ENCODE measurements at places on chromosomes 16 and 17.

GRCh38 chr17:77571155-77571981 is 387.1 kb upstream of the TNRC6C start:
- DNase-seq, result peak; percentile 43

GRCh38 chr16:1188432-1189189 is 35.7 kb downstream of the CACNA1H start:
- peak; percentile 76 for DNase-seq

GRCh38 chr16:3879887-3880564 is 487 bp downstream of the CREBBP start:
- DNase-seq, result peak; percentile 79

GRCh38 chr16:59067205-59067604 is 333.1 kb upstream of the GOT2 start:
- no peak for DNase-seq

DNA sequence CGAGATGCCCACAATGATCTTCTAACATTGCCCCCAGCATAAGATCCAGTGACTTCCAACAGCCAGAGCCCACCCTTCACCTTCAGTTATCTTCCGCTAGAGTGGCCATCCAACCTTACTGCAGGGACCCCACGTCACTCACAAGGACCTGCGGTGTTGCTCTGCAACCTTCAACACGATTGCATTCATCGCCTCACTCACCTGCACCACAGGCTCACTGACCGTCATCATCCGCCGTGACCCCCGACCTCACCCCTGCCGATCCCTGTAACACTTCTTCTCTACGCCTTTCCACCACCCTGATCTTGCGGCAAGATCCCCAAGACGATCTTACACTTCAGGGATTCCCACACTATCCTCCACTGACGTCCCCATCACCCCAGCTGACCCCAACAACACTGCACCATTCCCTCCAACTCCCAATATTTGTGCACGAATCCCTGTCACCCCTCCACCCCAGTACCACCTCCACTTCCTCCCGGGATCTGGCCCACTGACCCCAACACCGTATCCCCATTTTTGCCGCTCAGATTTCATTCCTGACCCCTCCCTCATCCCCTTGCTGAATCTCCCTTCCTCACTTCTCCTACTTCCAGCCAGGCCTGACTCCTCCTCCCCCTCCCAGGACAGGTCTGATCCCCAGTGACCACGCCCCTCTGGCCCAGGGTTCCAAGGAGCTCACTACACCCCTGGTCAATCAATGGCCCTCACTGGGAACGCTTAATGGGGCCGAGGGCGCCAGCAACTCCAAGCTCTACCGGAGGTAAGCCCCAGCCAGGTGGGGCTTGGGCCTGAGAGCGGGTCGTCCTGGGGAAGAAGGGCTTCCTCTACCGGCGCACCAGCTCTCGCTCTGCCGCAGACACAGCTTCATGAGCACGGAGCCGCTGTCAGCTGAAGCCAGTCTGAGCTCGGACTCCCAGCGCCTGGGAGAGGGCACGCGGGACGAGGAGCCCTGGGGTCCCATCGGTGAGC is 7.6 kb downstream of the RUNDC3A start:
- peak; percentile 56 for DNase-seq

DNA sequence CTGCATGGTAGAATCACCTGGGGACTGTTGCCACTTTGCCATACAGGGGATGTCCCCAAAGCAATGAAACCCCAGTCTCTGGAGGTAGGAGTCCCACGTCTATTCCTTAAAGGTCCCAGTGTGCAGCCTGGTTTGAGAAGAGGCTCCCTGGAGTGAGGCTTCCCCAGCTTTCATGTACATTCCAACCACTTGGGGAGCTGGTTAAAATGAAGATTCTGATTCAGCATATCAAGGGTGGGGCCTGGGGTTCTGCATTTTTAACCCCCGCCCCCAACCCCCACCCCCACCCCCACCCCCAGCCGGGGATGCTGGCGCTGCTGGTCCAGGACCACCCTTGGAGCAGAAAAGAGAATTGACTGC is 241.2 kb downstream of the FOXL1 start:
- no peak for DNase-seq

DNA sequence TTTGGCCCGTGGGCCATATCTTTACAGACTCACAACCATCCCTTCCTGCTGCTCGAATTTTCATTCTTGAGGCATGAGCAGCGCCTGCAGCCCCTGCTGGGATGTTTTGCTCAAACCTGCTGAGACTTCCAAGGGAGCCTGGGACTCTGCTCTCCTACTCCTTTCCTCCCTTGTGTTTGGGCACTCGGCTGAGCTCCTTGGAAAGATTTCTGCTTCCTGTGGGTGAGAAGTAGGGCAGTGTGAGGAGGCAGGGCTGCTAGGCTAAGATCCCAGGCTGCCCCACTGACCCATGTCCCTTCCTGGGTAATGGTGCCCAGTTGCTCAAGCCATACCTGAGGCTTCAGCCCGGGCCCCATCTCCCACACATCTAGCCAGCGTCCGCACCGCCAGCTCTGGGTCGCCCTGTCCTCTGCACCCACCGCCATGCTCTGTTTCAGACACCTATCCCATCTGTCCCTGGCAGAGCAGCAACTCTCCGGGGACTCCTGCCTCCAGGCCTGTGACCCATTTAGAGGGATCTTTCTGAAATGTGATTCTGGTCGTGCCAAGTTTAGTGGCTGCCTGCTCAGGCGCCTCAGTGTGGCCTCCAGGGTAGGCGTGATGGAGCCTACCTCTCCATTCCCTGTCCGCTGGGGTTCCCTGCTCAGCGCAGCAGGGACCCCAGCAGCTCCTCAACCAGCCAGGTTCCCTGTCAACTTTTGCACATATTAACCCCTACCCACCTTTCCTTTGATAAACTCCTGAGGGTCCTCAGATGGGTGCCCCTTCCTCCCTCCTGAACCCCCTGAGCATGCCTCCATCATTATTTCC is 190.1 kb downstream of the CCDC182 start:
- DNase-seq, result no peak

GRCh38 chr17:69046121-69046807 is 14.5 kb downstream of the ABCA9 start:
- DNase-seq, result peak; percentile 47

DNA sequence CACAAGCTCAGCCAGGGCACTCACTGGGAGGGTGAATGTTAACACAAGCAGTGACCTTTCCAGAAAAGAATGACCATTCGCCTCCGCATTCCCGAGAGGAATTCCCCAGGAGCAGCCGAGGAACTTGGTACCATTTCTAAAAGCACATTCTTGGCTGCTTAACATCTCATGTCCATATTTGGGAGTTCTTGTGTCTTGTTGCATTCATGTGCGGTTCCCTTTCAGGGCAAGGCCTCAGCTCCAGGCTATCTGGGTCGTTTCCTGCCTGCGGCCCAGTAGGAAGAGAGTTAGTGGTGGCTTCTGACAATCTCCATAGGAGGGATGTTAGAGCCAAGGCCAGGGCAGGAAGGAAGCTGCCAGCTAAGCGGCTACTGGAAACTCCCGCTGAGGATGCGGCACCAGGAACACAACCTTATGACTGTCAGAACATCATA is 27.8 kb upstream of the MEAK7 start:
- DNase-seq, result no peak

DNA sequence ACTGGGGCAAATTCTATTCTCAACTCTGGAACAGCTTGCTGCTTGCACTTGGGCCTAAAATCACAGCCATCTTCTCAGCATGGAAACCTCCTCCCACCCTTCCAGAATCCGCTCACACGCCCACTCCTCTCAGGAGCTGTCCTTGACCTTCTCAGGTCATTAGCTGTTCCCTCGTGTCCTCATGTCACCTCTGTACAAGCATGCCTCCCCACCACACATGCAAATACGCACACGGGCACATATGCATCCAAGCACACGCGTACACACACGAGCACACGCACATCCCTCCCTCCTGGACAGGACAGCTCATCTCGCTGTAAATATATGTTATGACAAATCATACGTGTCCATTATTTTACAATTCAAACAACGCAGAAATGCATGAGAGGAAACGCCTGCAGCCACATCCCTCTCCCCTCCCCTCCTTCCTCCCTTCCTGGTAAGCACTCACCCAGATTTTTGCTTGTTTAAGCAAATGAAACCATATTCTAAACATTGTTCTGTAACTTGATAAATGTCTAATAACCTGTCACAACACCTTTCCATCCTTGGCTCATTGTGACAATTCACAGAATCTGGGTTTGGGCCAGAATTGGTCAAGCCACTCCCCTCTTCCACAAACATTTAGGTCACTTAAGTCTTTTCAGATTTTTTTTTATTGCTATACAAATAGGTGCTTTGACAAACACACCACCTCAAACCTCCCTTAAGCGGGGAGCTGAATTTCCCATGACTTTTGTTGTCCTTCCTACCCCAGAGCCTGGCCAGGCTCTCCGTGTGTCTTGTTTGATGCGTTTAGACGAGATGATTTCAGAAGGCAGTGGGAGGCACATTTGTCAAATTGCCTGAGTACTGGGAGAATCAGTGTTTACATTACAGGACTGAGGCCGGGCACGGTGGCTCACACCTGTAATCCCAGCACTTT is 41.7 kb downstream of the DNAH17 start:
- no peak for DNase-seq

DNA sequence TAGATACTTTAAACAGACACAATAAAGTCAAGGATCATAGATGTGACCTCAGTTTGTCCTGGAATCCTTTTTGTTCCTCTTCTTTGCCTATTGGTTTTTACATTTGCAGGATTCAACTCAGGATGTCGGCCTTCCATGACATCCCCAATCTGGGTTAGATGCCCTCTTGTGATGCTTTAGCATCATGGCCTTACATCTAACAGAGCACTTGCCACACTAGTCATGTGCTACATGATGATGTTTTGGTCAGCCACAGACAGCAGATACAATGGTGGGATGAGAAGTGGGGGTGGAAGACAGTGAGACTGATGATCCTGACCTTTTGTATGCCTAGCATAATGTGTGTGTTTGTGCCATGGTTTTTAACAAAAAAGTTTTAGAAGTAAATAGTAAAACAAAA is 1.8 kb upstream of the SYNRG start:
- DNase-seq, result no peak

DNA sequence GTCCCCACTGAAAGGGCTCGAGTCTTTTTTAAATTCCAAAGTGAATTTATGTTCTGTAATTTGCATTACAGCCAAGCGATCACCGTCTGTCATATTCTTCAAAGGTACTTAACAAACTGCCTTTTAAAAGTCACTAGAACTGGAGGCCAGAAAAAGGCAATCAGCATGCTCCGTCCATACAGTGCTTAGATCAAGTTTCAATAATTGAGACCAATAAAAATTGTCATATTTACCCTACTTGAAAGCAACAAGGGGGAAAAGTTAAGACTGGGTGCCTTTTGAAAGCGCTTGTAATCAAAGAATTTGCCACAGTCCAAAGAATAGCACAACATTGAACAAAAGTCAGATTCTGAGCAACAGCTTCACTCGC is 9.0 kb upstream of the ZFHX3 start:
- DNase-seq, result no peak

DNA sequence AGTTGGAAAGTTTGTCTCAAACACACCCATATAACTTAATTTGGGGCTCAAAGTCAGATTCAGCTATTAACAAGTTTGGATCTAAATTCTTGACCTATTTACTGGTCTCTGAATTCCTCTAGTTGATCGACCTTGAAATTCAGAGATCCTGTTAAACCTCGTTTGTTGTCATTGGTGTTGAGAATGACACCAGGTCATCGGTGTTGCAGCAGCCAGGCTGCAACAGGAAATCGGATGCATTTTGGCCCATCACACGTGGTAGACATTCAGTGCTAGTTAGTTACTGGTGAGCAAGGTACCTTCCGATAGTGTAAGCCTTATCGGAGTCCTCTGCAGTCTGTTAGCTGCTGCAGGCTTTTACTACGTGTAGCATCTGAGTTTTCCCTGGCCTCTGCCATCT is 82.3 kb downstream of the WWP2 start:
- DNase-seq, result no peak

DNA sequence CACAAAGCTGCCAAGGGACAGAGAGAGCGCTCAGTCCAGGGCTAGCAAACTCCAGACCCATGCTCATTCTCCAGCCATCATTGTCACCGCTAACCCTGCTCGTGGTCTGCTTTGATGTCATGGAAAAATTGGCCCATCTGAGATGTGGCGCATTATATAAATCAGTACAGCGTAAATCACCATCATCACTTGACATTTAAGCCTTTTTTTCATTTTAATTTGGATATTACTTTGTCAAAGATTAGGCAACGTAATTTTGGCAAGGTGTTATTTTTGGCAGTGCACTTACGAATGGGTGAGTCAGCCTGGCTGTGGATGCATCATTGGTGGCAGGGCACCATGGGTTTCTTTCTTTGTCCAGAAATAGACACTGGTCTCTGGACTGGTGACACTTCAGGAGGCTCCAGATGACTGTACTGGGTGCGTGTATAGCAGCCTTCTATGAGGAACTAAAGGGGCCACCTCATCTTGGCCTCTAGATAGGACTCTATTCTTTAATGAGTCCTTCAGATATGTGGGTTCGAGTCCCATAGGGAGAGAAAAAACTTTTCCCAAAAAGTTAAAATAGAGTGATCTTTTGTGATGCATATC is 166.3 kb downstream of the MSI2 start:
- DNase-seq, result no peak

DNA sequence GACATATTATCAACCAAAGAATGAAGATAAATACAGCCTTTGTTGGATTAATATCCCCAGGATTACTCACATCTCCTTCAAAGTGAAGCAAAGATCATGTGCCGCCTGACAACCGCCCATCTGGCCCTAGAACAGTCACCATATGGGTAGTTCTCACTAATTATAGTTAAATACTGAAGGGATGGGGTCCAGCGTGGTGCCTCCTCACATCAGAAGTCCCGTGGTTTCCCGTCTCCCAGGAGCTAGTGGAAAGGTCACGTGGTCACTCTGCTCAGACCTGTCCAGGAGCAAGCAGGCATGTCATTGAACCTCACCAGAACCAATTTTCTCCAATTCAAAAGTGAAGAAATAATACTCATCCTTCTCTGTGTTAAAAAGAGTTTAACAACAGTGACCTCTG is 434.5 kb downstream of the SHISA9 start:
- DNase-seq, result no peak

DNA sequence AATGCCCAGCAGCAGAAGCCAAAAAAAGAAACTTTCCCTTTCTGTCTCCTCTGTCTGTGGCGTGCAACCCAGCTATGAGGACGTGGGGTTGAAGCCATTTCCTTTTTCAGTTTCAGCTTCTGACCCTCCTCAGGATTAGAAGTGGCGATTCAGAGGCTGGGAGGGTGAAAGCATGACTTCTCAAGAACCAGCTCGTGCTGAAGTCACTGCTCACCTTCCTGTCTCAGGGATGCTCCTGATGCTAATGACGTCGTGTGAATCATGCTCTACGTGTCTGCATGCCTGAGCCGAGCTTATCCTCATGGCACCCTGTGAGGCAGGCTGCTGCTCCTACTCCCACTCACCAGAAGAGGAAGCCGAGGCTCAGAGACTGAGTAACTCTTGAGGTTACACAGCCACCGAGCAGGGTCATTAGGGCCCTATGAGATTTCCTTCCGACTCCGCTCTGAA is 5.7 kb upstream of the LPO start:
- DNase-seq, result peak; percentile 51

- DNase-seq, result peak; percentile 98
These were observed 92.6 kb downstream of the DNAH17 start for GRCh38 chr17:78484271-78485246.

- DNase-seq, result no peak
These were observed 6.3 kb downstream of the ALDH3A2 start for GRCh38 chr17:19654896-19655295.

All from K562 (cell line).